ENCODE measurements at places on chromosomes 4 and X. TPM values are rescaled to one million over a fixed set of nuclear protein-coding genes. Genes with fewer than 3 reads are reported as not detected.

Gene HTN1
- total RNA-seq = not detected

Gene TREX2
- 3.0 TPM for total RNA-seq

DNA sequence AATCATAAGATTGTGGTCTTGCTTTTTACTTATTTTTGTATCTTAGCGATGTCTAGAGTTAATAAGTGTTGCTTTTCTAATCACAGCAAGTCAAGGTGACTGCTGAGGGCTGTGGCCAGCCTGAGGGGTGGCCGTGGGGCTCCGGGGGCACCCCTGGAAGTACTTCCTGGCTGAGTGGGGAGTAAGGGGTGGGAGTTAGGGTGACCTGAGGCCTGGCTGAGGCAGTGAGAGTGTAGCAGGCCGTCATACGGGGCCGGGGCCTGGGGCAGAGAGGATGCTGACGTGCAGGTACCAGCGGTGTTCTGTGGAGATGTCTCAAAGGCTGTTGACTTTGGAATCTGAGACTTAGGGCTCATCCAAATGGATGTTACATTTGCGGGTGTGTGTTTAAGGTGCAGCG lies 29.3 kb downstream of the PIGG start:
- H3K27ac ChIP-seq = no peak overlapping the region

- no peak overlapping the region for H3K4me3 ChIP-seq
- no peaks in the 10 kb centered on the region for H3K36me3 ChIP-seq
- no peak for DNase-seq
Observed at GRCh38 chrX:114819509-114819908, 197.9 kb downstream of the IL13RA2 start.

DNA sequence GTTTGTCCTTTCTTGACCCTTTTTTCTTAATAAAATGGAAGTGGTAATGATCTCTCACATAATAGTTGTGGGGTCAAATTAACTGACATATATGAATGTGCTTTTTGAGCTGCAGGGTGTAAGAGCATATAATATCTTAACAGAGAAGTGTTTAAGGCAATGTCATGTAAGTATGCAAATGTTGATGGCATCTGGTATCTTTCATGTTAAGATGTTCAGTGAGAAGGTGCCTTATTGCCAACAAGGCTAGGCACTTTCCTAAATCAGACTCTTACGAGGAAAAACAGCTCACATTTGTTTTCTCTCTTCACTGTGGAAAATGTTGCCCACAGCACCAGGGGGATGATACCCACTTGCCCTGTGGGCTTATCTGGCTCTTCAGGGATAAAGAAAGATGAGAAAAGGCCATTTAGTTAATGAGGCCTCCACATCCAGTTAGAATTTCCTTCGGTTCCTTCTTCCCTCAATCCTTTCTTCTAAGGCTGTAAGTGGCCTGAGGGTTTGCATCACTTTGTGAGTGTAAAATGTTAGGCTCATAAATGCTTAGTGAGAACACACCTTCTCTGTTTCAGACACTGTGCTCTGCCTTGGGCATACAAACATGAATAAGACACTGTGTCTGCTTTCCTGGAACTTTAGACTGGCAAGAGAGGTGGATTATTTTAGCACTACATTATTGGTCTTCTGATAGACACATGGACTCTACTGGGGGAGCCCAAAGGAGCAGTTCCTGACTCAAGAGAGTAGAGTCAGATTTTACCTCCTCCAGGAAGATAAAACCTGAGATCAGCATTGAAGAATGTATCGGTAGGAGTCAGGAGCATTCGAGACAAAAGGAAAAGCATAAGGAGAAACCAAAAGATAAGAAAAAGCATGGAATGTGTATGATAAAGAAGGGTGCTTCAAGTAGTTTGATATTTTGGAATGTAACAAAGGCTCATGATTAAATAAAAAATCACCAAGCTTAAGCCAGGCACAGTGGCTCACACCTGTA lies 135.5 kb downstream of the SOWAHB start:
- no peak overlapping the region for H3K4me3 ChIP-seq
- H3K4me1 ChIP-seq = peaks cover 4% of the 10 kb centered on the region
- no peak overlapping the region for H3K27ac ChIP-seq
- H3K27me3 ChIP-seq = peaks cover 11% of the 10 kb centered on the region
- no peak for DNase-seq
- H3K36me3 ChIP-seq = no peaks in the 10 kb centered on the region

GRCh38 chr4:184983672-184984356 lies 34.5 kb upstream of the HELT start:
- H3K36me3 ChIP-seq = no peaks in the 10 kb centered on the region
- peaks cover 4% of the 10 kb centered on the region for H3K27me3 ChIP-seq
- no peak overlapping the region for H3K4me3 ChIP-seq
- no peaks in the 10 kb centered on the region for H3K4me1 ChIP-seq
- H3K27ac ChIP-seq = no peak overlapping the region

GRCh38 chr4:135244056-135244455 lies 1042.5 kb upstream of the PABPC4L start:
- no peaks in the 10 kb centered on the region for H3K36me3 ChIP-seq
- no peak overlapping the region for H3K4me3 ChIP-seq
- no peak overlapping the region for H3K27ac ChIP-seq
- no peaks in the 10 kb centered on the region for H3K27me3 ChIP-seq

- H3K4me1 ChIP-seq = peaks cover 12% of the 10 kb centered on the region
- no peaks in the 10 kb centered on the region for H3K27me3 ChIP-seq
- H3K4me3 ChIP-seq = no peak overlapping the region
- peaks cover 77% of the 10 kb centered on the region for H3K36me3 ChIP-seq
Observed at GRCh38 chr4:103171006-103171405, 27.1 kb downstream of the CENPE start.

DNA sequence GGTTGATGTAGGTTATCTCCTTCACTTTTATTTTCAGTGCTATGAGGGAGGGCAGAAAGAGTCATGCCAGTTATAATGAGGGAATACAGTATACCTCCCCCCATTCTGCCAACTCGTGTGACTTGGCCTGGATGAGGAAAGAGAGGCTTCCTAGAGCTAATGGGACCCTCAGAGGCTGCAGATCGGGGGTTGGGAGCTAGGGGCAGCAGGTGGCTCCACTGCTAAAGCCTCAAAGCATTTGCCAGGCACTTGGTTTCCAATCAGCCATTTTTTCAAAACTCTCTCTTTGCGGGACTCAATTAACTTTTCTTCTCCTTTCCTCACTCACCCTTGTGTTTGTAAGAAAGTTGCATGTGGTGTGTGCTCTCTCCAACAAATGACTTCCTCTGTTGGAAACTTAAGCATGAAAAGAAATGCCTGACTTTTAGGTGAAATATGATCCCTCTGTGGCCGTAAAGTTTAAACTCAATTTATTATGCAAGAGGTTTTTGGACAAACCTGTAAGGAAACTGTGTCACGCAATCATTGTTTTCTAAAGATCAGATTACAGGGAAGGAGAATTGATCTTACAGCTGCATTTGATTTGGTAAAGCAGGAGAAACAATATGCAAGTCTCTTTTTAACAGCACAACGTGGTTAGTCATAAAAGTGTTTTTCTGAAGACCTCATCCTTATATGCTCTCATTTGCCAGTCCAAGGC lies 7.0 kb downstream of the SFRP2 start:
- H3K27me3 ChIP-seq = peaks cover 49% of the 10 kb centered on the region
- no peak overlapping the region for H3K27ac ChIP-seq
- no peaks in the 10 kb centered on the region for H3K4me1 ChIP-seq
- H3K4me3 ChIP-seq = no peak overlapping the region
- H3K36me3 ChIP-seq = no peaks in the 10 kb centered on the region

All from activated CD4-positive, alpha-beta T cell treated with anti-CD3 and anti-CD28 coated beads, Interleukin-2, amount 10 ng/mL, durations not matched to agents 7 days and 5 days (primary cell).